ENCODE measurements at places on chromosomes 5 and 9.

DNA sequence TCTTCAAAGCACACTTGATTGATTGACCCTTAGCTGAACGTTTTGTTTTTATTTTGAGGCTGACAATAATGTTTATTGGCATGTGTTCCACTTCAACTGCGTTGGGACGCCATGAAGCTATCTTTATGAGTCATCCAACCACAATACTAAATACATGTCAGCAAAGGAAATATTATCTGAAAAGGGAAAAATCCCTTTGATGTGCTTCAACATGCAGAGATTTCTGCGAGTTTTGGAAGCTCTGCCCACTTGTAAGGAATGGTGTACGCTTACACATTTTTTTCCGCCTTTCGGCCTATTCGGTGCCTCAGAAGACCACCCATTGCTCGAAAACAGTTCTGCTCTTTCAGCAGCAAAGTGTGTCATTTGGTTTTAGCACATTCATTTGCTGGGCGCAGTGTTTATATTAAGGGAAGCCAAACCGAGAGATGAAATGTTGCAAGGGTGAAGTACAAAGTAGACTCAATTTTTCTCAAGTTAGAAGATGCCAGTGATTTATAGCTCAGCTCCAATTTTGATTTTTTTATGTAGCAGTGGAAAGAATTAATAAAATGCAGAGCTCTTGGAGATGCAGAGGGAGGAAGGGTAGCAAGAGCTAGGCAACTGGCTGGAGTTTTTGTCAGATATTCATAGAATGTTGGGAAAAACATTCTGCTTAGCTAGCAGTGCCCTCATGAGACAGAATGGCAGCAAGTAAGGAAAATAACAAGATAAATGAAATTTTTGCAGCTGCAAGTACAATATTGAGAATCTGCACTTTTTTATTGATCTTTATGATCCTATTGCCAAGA, 68.9 kb downstream of the PRDM6 start:
- DNase-seq, result no peak

DNA sequence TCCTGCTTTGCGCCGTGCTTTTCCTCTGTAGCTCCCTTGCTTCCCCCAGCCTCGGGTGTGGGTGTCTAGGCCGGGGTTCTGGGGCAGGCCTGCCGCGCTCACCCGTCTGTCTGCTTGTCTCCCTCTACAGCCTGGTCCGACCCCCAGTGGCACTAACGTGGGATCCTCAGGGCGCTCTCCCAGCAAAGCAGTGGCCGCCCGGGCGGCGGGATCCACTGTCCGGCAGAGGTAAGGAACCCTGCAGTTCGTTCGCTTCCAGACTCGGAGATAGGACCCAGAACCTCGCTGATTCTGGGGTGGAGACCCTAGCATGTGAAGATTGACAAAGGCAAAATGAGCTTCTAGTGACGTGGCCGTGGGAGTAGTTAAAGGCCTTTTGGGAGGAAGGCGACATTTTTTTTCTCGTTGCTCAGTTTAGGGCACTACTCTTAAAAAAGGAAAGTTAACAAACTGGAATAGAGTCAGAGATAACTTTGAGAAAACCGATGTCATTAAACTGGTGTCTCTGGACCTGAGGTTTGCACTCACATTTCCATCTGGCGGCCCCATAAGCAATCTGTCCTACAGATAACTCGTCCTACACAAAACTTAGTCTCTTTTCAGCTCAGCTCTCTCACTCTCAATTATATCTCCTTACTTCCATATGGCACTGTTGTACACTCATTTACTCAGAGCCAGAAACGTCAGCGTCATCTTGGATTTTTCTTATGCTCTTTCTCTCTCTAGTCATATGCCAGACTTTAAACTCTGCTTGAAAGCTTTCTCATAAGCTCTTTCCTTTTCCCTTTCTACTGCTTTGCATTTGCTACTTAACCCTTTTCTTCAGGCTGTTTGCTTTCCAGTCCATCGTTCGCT, 561 bp downstream of the SEC61B start:
- no peak for DNase-seq

DNA sequence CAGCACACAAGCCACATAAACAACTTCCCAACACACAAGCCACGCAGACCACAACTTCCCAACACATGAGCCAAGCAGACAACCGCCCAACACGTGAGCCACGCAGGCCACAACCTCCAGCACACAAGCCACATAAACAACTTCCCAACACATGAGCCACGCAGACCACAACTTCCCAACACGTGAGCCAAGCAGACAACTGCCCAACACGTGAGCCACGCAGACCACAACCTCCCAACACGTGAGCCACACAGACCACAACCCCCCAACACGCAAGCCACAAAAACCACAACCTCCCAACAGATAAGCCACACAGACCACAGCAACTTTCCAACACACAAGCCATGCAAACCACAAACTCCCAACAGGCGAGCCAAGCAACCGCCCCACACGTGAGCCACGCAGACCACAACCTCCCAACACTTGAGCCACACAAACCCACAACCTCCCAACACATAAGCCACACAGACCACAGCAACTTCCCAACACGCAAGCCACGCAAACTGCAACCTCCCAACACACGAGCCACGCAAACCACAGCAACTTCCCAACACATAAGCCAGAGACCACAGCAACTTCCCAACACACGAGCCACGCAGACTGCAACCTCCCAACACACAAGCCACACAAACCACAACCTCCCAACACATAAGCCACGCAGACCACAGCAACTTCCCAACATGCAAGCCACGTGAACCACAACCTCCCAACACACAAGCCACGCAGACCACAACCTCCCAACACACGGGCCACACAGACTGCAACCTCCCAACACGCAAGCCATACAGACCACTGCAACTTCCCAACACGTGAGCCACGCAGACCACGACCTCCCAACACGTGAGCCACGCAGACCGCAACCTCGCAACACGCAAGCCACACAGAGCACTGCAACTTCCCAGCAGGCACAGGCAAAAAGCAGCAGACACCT, 10.1 kb downstream of the BRD9 start:
- DNase-seq, result no peak

DNA sequence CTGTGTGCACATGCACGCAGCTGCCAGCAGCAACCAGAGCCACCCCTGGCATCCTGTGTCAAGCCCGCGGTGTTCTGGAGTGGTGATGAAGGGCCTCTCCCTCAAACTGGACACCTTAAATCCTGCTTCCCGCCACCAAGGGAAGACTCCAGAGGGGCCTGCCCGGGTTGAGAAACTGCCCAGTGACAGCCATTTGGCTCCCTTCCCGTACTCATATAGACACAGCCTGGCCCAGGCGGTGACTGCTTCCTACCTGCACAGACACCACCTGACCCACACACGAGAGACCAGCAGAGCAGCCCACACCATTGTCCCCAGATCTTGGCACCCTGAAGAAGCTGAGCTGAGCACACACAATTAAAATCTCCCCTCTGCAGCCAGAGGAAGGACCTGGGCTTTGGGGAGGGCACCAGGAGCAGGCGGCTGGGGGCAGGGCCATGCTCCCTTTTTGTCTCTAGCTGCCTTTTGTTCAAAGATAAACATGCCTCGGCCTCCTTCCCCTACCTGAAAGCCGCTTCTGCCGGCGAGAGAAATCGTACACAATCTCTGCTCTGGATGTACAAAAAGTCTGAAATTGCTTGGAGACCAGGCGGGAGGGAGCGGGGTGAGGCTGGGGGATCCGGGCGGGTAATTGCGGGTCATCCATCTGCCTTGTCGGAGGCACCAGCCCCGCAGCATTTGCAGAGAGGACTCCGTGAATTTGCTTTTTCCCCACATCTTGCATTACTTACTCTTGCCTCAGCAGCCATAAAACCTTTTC, 78.4 kb downstream of the TSPAN17 start:
- DNase-seq, result peak; percentile 23

DNA sequence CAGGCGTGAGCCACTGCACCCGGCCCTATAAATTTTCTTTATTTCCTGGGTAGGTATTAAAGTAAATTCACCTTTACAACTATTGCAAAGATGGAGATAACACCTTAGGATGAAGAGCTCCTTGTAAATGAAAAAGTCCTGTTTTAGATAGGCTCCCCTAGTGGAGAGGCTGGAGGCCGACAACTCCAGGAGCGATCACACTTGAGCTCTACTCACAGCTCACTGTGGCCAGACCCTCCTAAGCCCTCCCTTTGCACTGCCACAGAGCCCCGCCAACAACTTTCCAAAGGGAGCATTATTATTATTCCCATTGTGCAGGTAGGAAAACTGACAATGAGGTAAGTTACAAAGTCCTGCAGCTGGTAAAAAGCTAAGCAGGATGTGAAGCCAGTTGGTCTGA, 139.1 kb upstream of the ERCC6L2 start:
- DNase-seq, result no peak

DNA sequence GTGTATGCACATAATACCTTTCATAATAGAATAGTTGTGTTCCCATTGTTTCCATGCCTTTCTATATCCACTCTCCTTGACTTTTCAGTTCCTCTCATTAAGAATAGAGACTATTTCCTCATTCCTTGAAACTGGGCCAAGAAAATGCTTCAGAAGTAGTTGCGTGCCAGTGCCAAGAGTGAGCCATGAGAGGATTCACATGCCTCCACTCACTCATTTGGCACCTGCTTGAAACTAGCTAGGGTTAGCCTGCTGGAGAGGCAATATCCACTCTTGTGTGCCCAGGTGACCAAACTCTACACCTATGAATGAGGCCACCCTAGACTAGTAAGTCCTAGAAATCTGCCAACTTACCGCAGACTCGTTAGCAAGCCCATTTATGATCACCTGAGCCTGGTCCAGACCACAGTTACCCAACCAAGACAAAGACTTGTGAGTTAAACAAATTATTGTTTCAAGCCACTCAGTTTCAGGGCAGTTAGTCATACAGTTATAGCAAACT, 276.3 kb downstream of the EPB41L4A start:
- no peak for DNase-seq

DNA sequence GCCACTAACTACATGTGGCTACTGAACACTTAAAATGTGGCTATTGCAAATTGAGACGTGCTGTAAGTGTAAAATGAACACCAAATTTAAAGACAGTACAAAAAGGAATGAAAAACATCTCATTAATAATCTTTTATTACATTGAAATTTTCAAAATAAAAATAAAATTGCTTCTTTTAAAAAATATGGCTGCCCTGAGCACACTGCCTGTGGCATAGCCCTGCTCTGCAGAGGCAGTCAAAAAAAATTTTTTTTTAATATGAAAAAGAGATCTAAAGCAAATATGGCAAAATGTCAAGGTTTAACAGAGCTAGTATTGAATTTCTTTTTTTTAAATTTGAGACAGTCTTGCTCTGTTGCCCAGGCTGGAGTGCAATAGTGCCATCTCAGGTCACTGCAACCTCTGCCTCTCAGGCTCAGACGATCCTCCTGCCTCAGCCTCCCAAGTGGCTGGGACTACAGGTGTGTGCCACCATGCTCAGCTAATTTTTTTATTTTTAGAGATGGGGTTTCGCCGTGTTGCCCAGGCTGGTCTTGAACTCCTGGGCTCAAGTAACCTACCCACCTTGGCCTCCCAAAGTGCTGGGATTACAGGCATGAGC, 25.6 kb downstream of the CARNMT1 start:
- no peak for DNase-seq

DNA sequence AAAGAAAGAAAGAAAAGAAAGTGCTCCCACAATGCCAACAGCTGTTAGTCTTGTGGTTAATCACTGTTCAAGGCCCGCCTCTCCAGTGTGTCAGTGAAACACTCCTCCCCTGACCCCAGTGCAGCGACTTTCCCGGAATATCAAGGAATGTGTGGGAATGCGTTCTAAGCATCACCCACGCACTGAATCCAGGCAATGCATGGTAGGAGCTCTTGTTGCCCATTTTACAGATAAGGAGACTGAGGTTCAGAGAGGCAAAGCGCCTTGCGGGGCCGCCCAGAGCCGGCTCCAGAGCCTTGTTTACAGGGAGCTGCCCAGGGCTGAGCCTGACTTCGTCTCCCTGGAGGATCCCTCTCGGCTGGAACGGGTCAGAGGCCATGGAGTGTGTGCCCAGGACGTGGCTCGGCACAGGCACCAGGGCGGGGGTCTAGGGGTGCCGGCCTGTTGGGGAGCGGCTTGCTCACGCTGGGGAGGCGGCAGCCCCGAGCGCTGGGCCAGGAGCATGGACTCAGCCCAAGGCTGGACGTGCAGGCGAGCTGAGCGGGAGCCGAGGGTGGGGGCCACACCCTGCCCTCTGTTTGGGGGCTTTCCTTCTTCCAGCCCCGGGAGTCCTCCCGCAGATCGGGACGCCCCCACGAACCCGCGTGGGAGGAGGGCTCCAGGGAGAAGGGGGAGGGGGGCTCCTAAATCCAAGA, 823 bp downstream of the ST6GALNAC6 start:
- peak; percentile 86 for DNase-seq

- DNase-seq, result no peak
These were observed 241.8 kb downstream of the GAS1 start for GRCh38 chr9:86705490-86705889.

GRCh38 chr5:109718632-109719031, 28.9 kb downstream of the MAN2A1 start:
- no peak for DNase-seq

- no peak for DNase-seq
These were observed 76.7 kb upstream of the UNC5A start for GRCh38 chr5:176733406-176734262.

- no peak for DNase-seq
These were observed 25.5 kb downstream of the DDX31 start for GRCh38 chr9:132644251-132644650.
